ENCODE measurements at places on chromosomes 16 and 17.

- DNase-seq, result no peak
Observed at GRCh38 chr17:69227541-69227940, 1.1 kb downstream of the ABCA10 start.

GRCh38 chr17:19955099-19955498 lies 22.5 kb downstream of the AKAP10 start:
- DNase-seq, result no peak

DNA sequence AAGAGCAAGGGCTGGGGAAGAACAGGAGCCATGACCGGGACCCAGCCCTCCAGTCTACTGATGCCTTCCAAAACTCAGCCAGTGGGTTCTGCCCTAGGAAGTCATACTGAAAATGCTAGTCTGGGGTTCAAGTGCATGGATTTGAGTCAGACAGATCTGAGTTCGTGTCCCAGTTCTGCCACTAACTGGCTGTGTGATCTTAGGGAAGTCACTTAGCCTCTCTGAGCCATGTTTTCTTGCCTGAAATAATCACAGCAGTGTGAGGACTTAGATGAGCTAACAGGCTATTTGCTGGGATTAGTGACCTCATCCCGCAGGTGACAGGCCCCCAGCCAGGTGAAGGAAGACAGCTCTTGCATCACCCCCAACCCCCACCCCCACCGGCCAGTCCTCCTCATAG lies 4.4 kb downstream of the GRIN2C start:
- no peak for DNase-seq

DNA sequence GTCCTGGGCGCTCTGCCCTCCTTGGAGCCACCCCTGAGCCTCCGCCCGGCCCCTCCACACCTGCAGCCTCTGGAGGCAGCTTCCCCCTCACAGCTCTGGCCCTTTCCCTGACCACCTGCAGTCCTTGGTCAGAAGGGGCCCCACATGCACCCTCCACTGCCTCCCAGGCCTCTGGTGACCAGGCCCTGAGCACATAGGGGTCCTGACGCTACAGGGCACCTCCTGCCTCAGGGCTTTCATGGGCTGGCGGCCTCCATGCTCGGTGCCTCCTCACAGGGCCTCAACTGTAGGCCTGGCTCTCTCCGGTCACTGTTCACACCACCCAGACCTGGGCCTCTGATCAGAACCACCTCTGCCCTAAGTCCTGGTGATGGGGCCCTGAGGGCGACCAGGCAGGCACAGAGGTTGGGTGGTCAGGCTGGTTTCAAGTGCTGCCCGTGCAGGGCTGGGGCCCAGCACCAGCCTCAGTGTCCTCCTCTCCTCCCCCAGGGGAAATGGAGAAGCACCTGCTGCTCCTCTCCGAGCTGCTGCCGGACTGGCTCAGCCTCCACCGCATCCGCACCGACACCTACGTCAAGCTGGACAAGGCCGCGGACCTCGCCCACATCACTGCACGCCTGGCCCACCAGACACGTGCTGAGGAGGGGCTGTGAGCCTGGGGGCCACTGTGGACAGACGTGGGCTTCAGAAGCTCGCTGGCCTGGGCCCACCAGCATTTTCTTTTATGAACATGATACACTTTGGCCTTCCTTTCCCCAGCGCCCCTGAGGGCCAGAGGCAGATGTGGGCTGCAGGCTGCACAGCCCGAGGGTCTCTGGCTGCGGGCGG lies 3.9 kb downstream of the APRT start:
- peak; percentile 15 for DNase-seq

GRCh38 chr16:2717383-2718263 lies 2.4 kb downstream of the PRSS27 start:
- no peak for DNase-seq

- no peak for DNase-seq
Observed at GRCh38 chr17:64769712-64770111, 107.6 kb upstream of the SMURF2 start.

DNA sequence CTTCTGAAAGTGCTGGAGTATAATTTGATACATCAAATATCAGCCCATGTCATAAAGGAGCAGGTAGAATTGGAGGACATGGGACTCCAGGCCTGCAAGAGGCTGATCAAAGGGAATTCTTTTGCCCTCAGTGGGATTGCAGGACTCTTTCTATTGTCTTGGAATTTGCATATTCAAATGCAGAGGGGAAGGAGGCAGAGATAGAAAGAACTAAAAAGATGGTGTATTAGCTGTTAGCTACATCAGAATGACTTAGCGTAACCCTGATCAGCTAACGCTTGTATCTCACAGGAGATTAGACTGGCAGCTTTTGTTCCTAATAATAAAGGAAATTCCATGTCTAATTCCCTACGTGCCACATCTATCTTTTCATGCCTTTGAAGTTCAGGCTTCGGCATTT lies 1014.7 kb upstream of the RBFOX1 start:
- DNase-seq, result no peak

GRCh38 chr17:66715745-66716156 lies 119.2 kb upstream of the CACNG5 start:
- DNase-seq, result no peak

DNA sequence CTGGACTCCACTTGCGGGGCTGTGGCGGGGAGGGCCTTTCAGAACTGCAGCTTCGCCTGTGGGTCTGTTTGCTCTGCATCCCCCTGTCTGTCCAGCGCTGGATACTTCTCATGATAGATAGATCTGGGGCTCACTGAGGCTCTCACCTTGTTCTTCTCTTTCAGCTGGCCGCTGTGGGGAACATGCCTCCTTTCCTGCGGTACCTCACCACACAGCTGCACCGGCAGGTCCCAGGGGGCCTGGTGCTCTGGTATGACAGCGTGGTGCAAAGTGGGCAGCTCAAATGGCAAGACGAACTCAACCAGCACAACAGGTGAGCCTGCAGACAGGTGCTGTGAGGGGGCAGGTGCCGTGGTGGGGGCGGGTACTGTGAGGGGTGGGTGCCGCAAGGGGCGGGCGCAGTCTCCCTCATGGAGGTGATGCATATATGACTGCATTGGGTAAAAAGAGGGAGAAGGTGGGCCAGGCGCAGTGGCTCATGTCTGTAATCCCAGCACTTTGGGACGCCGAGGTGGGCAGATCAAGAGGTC lies 6.2 kb downstream of the ENGASE start:
- DNase-seq, result no peak

DNA sequence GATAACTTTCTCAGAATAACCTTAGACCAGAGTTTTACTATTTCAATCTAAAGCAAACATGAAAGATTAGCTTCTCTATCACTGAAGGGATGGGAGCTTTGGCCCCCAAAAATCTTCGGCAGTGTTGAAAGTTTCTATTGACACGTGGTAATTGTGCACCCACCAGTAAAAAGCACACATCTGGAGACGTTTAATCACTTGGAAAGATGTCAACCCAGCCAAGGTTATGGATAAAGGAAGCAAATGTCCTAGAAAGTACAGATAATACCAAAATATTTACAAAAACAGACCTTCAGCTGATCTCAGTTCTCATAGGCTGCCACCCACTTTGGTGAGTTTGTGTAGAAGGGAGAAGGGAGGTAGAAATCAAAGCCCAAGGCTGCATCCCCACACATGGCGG lies 5.3 kb downstream of the MYCBPAP start:
- DNase-seq, result no peak

- no peak for DNase-seq
Observed at GRCh38 chr16:89337965-89338364, 120.5 kb downstream of the ZNF778 start.

DNA sequence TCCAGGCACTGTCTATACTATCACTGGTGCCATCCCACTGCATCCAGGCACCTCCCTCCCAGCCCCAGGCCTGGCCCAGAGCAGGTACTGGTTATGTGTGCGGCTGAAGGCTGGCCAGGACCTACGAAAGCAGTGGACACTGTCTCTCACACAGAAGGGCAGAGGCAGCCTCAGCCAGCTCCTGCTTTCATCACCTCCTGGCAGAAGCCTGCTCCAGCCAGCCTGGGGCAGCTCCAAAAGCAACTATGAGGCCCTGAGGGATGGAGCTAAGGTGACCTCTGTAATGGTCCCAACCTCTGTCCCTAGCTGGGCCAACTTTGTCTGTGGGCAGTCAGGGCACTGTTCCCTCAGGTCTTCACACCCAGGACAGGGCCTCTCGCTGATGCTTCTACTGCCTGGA lies 18.8 kb downstream of the HSD11B2 start:
- no peak for DNase-seq

- DNase-seq, result no peak
Observed at GRCh38 chr16:53611179-53611696, 92.4 kb downstream of the RPGRIP1L start.

DNA sequence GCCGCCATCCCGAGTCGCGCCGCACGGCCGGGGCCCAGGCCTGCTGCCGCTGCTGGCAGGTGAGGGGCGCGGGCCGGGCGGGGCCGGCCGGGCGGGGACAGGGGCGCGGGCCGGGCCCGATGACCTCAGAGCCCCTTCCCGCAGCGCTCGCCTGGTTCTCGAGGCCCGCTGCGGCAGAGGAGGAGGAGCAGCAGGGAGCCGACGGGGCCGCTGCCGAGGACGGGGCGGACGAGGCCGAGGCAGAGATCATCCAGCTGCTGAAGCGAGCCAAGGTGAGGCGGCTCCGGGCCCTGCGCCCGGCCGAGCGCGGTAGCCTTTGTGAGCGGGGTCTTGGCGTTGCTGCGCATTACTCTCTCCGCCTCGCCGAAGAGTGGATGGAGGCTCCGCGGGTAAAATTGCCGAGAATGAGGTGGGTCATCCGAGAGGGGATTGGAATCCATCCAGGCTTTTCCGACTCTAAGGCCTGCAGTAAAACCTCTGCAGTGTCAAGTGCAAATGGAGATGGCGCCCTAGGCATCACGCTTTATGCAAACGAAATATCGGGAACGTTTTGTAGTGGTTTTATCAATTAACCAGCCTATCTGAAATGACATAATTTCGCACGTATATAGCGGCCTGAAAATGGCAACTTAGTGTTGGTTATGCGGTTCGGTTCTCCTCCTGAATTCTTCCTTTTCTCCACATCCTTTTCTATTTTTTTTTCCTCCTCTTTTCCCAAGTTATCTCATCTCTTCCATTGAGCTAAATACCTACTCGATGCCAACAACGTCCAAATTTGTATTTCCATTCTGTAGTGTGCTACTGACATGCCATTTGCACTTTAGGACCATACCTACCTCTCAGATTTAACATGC lies 577 bp downstream of the TTC19 start:
- DNase-seq, result no peak

GRCh38 chr16:3769942-3770341 lies 52.6 kb upstream of the TRAP1 start:
- no peak for DNase-seq

GRCh38 chr16:66476328-66477027 lies 49.4 kb downstream of the BEAN1 start:
- DNase-seq, result peak; percentile 35

DNA sequence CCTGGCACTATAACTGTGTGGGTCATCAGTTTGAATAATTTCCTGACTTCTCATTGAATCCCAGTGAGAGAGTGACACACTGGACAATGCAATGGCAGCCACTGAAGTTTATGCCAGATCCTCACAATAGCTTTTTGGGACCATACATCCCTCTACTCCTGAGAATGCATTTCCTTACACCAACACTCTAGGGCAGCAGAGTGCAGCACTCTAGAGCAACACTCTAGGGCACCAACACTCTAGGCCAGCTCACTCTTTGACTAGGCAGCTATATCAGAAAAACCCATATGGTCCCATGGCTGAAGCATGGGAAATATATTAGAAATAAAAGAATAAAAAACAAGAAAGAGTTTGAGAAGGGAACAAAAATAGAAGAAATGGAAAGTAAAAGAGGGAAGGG lies 309.2 kb downstream of the MAP2K6 start:
- DNase-seq, result no peak

DNA sequence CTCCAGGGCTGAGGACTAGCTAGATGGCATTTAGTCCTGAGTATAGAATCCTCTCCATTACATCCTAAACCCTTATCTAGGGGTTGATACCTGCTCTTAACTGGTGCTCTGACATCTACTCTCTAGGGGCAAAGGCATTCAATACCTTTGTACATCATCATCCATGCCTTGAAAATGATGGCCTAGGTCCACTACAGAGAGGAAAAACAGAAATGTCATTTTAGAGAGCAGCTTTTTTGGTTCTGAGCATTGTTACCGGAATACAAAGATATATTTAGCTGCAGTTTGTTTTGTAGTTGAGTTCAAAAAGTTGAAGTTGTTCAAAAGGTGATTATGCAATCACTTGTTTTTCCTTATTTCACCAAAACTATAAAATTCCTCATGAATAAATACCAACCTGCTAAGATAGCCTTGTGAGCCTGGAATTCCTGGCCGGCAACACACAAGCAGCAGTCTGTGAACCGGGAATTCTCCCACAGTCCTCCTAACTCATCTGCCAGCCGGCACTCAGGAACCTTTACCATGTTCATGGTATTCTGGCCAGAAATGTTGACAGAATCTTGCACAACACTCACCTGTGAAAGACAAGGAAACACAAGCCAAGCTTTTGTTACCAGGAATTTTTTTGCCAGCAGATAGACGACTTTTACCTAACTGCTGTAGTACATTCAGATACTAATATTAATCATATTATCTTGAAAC lies 35.4 kb downstream of the NXPH3 start:
- DNase-seq, result no peak

GRCh38 chr17:37177254-37177870 lies 198.4 kb upstream of the C17orf78 start:
- DNase-seq, result no peak

Measured in activated CD4-positive, alpha-beta T cell treated with anti-CD3 and anti-CD28 coated beads for 24 hours (primary cell).